Trophoblast cell (in vitro differentiated cells and primary cell): ENCODE measurements at places on chromosomes 2 and 18.

DNA sequence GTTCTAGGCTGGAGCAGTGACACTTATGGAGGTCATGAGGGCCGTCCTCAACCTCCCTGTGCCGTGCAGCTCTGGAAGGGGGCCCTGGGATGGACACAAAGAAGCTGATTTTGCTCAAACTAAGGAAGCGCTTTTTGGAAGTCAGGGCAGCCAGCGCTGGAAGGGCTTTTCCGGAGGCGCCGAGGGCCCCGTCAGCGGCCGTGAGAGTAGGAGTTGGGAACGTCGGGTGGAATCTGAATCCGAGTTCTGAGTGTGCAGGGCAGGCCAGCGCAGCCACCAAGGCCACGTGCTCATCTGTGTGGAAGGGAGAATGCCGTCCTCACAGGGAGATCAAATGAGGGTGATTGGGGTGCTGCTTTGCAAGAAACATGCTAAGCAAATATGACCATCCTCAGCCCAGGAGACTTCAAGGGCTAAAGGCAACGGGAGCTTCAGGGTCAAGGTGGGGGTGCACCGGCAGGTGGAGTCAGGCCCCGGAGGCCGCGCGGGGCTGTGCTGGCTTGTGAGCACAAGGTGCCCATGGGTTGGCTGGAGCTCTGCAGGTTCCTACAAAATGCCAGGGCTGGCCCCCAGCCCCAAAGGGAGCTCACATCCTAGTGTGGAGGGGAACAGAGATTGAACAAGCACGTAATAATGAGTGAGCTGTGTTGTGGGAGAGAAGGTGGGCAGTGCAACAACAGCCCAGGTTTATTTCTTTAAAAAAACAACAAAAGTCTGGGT lies 70.4 kb upstream of the HPCAL1 start:
- no peak for DNase-seq

DNA sequence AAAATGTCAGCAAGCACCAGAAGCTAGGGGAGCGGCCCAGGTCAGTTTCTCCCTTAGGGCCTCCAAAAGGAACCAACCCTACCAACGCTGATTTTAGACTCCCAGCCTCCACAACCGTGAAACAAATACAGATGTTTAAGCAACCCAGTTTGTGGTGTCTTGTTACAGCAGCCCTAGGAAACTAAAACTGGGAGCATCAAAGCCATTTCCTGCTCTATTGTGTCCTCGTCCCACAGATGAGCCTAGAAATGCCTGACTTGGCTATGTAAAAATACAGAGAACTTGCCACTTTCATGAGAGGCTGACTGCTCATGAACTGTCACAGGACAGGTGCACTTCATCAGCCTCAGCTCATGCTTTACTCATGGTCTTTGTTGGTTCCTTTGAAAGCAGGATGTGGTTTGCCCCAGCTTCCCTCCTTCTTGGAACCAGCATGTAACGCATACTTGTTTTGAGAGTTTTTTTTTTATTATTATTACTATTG lies 97.6 kb upstream of the SLC39A10 start:
- DNase-seq: peak; percentile 22

DNA sequence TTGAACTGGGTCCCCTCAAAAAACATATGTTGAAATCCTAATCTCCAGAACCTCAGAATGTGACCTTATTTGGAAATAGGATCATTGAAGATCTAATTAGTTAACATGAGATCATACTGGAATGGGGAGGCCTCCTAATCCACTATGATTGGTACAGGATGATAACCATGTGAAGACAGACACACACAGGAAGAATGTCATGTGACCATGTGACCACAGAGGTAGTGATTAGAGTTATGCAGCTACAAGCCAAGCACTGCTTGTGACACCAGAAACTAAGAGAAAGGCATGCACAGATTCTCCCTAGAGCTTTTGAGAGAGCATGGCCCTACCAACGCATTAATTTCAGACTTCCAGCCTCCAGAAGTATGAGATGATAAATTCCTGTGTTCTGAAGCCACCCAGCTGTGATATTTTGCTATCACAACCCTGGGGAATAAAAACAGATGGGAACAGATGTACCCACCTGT lies 47.0 kb upstream of the TGIF1 start:
- no peak for DNase-seq

DNA sequence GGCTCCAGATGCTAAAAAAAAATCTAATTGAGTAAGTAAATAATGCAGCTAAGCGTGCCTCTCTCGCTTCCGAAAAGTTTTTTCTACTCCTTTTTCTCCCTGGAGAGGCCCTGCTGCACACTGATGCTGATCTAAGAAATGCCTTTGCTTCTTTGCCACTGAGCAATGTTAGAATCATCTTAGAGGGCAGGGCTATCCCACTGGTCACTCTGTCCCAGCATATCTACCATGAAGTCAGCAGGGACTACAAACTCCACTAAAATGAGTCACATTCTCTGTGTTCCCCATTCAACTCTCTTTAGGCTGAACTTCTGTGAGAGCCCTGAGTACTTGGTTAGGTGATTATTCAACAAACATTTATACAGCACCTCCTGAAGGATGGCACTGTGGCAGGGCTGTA lies 127.6 kb upstream of the LYPD1 start:
- DNase-seq: peak; percentile 4

- DNase-seq: peak; percentile 88
Measured at GRCh38 chr18:48485828-48486405, 52.9 kb upstream of the CTIF start.

DNA sequence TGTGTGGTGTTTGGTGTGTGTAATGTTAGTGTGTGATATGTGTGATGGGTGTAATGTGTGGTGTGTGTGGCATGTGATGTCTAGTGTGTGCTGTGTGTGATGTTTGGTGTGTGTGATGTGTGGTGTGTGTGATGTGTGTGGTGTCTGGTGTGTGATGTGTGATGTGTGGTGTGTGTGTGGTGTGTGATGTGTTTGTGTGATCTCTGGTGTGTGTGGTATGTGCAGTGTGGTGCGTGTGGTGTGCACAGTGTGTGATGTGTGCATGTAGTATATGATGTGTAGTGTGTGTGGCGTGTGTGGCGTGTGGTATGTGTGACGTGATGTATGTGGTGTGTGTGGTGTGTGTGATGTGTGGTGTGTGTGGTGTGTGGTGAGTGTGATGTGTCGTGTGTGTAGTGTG lies 150.3 kb downstream of the TMEM18 start:
- no peak for DNase-seq

GRCh38 chr2:220188031-220188430 lies 560.6 kb downstream of the SLC4A3 start:
- DNase-seq: no peak

DNA sequence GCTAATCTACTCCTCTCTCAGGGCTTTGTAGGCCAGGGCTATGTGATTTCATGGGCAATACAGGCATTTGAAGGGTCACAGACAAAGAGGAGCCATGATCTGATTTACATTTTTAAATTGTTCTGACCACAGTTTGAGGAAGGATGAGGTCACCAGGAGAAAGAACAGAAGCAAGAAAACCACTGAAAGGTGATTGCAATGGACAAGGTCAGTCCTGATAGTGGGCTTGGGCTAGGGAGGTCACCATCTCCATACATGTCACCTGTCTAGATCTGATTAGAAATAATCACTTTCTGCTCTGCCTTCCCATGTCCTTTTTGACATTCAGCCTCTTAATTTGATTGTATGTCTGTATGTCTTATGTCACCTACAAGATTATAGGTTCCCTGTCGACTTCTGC lies 248.9 kb upstream of the CWC22 start:
- DNase-seq: no peak

- DNase-seq: no peak
Measured at GRCh38 chr18:420661-421246, 79.7 kb downstream of the COLEC12 start.

DNA sequence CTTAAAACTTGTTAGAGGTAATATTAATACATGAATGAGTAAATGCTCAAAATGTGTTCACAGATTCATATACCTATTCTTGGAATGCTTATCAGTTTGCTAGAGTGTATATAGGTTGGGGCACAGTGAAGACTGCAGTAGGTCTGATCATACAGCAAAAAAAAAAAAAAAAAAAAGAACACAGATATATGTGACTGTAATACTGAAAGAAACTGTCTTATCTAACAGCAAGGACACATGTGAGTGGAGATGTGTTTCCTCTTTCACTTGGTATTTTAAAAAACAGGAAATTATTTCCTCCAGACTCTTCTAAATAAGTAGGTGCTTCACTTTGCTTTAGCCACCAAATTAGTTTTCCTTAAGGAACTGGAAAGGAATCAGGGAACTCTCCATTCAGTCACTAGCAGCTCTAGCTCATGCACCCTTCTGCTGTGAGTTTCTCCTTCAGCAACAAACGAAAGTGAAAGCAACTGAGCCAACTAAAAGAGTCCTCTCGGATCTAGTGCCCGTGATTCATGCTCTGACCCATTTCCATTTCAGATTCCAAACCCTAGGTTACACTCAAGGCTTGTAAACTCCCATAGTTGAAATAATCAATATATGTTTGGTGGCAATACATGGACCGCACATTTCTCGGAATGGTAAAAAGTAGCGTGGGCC lies 98.5 kb downstream of the DSEL start:
- DNase-seq: peak; percentile 23

DNA sequence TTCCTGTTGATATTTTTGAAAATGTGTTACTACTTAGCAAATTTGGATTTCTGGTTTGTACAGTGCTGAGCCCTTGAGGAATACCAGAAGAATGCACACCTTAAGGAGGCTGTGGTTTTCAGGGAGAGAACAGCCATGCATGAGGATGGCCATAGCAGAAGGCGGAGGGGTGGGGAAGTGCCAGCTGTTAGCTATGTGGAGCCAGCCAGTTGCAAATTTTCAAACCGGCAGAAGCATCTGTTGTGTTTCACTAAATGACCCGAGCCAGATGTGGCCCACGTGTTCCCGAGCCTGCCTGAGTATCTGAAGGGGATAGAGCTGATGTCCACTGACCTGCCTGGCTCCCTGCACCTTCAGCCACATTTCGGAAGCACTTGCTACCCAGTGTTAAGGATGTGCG lies 16.4 kb upstream of the RBM44 start:
- DNase-seq: no peak
